ENCODE measurements at places on chromosomes 7 and 10. TPM values are rescaled to one million over a fixed set of nuclear protein-coding genes. Genes with fewer than 3 reads are reported as not detected.

The TSPAN12 gene
- total RNA-seq, result 10.9 TPM

The EIF4EBP2 gene
- total RNA-seq, result 34.3 TPM

The OR6V1 gene
- not detected for total RNA-seq

The TMEM229A gene
- not detected for total RNA-seq

The LOXL4 gene
- total RNA-seq, result 5.7 TPM

The ZNF92 gene
- 13.1 TPM for total RNA-seq

GRCh38 chr10:109317746-109318366, 605.5 kb downstream of the XPNPEP1 start:
- DNase-seq, result no peak

DNA sequence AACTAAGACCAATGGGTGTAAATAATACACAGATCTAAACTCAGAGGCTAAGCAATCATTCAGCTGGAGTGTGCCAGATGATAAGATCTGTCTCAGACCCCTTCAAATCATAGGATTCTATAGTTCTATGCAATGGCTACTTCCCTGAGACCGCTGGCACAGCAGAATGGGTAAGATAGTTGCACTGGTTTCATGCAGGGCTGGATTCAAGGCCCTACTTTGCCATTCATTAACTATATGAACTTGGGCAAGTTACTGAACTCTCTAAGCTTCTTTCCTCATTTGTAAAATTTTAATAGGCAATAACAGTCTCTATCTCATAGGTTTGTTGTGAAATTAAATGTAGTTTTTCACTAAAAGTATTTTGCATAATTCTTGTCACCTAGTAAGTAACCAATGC, 62.0 kb downstream of the TFEC start:
- no peak for DNase-seq

DNA sequence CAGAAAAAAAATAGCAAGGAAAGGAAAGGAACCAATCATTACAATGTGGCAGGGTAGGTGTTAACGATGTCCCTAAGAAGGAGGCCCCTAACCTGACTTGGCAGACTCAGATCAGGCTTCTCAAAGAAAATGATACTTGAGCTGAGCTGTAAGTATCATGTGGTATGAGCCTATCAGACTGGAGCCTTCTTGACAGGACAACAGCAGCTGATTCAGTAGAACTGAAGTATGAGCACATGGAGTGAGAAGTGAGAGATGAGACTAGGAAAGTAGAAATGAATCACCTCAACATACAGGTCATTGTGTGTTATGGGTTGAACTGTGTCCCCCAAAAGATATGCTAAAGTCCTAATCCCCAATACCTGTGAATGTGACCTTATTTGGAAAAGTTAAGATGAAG, 66.3 kb downstream of the MTERF1 start:
- DNase-seq, result no peak

DNA sequence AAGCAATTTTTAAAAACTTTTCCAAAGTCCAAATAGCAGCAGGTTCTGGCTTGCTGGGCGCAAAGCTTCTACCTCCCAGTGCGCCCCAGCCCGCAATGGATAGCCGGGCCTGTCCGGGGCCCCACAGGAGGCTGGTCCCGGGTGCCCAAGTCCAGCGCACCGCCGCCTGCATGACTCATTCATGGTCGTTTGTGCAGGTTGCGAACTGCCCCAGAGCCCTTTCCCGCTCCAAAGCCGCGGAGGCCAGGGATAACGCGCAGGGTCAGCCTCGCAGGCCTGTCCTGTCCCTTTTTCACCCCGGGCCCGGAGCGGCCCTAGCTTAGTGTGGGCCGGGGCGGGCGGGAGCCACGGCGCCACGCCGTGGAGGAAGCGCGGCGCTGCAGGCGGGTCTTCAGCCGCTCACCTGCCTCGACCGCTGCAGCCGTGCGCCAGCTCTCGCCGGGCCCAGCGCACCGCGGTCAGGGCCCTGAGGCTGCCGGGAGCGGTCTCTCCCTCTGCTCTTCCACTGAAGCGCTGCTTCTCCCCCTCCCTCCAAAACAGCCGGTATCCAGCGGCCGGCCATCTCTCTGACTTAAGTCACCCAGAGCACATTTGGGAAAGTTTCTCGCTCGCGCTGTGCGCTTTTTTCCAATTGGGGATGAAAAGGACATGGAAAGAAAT, 1.7 kb upstream of the EGR2 start:
- DNase-seq, result no peak

- no peak for DNase-seq
These were observed 5.6 kb downstream of the STRA8 start for GRCh38 chr7:135239263-135239662.

GRCh38 chr10:24427678-24428409, 218.9 kb downstream of the KIAA1217 start:
- DNase-seq, result no peak

- DNase-seq, result no peak
These were observed 39.1 kb downstream of the TASOR2 start for GRCh38 chr10:5723692-5724091.

- DNase-seq, result no peak
These were observed 195.4 kb downstream of the MAD1L1 start for GRCh38 chr7:2037301-2037807.

GRCh38 chr7:94907026-94907810, at the start of gene PPP1R9A:
TSS of gene PPP1R9A (plus strand) at chr7:94907594. CDS start at chr7:94910114, 2,520 bp downstream.
- no peak for DNase-seq

GRCh38 chr10:130403153-130404075, 267.2 kb downstream of the GLRX3 start:
- no peak for DNase-seq

DNA sequence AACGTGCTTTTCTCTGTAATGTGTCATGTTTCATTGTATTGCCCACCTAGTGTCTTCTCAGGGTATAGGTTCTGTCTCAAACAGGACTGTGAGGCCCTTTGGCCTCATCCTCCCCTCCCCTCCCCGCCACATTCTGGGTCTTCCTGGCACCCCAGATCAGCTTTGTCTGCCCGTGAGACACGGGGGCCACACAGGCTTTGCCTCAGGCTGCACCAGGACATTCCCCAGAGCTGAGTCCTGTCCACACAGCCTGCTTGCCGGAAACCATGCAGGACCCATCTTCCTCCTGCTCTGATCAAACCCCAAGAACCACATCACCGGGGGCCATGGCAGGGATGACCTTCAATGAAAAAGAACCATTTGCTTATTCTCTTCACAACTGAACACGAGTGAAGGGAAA, 18.6 kb downstream of the MAT1A start:
- no peak for DNase-seq

GRCh38 chr10:8815969-8816368, 761.5 kb downstream of the GATA3 start:
- no peak for DNase-seq
